ENCODE measurements at places on chromosomes 1 and 21. TPM values are rescaled to one million over a fixed set of nuclear protein-coding genes. Genes with fewer than 3 reads are reported as not detected.

DNA sequence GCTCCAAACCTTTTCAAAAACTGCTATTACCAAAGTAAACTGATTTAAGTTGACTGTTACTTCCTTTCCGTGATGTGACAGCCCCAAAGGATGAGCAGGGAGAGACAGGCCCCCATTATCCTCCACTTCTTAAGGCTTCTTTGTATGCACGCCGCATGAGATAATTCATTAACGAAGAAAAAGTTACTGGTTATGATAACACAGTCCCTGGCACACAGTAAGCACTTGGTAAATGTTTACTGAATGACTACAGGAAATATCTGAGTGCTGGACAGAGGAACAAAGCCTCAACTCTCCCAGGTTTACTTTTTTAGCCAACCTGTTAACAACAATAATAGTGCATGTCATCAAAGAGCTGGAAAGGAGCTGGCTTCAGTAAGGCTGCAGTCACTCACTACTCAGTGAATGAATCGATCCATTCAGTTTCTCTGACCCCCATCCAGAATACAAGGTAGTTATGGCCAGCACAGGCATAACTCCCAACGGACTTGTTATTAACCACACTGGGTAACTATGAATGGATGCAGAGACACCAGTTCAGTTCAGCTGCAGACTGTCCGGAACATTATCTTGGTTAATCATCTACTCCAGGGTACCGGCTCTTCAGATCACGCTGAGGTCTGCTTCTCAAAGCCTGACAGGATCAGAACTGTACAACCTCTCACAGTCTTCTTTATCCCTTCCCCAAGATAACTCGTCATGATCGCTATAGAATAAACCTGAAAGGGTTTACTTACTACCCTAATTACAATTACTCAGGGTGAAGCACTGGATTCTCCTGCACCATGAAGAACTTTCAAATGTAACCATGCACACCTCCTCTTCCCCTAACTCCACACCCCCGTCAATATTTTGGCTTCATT is 58.3 kb downstream of the TGFBR3 start:
- H3K36me3 ChIP-seq = peaks cover 2% of the 10 kb centered on the region
- no peaks in the 10 kb centered on the region for H3K27me3 ChIP-seq
- H3K27ac ChIP-seq = peak overlapping the region; percentile 1
- no peak overlapping the region for H3K4me3 ChIP-seq
- H3K4me1 ChIP-seq = peaks cover 27% of the 10 kb centered on the region

DNA sequence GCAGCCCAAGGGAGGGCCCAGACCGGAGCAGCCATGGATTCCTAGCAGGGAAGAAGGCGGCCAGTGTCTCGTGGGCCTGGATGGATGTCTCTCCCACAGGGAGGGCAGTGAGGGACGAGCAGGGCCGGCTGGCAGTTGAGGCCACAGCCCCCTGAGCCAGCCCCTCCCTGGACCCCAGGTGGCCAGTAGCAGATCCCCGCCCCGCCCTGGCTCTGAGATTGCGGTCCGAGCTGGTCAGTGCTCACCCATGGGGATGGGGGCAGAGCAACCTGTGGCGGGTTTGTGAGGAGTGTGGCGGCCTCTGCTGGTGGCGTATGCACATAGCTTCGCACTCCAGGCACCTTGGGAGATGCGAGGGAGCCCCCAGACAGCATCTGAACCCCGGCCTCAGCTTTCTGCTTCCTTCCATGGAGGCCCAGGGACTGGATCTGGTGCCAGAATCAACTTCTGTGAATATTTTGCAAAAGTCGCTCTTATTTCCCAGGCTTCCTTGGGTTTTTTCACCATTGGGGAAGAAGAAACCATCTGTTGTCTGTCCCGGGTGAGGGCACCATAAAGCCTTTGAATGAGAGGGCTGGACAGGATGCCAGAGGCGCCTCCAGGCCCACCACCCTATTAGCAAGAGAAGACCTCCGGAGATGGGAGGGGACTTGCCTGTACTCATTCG is 8.4 kb upstream of the KCNN3 start:
- no peak overlapping the region for H3K27ac ChIP-seq
- peaks cover 6% of the 10 kb centered on the region for H3K27me3 ChIP-seq
- H3K36me3 ChIP-seq = no peaks in the 10 kb centered on the region
- no peaks in the 10 kb centered on the region for H3K4me1 ChIP-seq

DNA sequence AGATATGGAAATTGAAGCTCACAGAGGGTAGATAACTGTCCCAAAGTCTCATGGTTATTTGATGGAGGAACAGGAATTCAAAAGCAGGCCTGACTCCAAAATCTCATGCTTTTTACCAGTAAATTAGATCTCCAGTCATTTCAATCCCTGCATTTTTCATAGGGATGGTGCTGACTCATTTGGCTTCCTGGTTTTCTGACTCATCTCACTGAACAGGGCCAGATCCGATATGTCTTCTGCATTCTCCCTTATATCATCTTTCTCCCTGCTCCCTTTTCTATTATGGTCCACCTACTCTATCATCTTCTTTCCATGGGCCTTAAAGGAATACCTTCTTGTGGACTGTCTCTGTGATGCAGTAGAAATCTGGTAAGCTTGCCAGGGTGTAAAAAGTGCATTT is 187.2 kb downstream of the FGGY start:
- no peaks in the 10 kb centered on the region for H3K36me3 ChIP-seq
- no peak for DNase-seq
- H3K4me1 ChIP-seq = peaks cover 24% of the 10 kb centered on the region
- no peak overlapping the region for H3K4me3 ChIP-seq
- no peaks in the 10 kb centered on the region for H3K27me3 ChIP-seq
- H3K27ac ChIP-seq = peak overlapping the region; percentile 50

The F13B gene
- not detected for total RNA-seq

The OVAAL gene
- not detected for total RNA-seq

The IL12RB2 gene
- total RNA-seq = not detected

The ARID4B gene
- 41.3 TPM for total RNA-seq

The RIMS3 gene
- total RNA-seq = 16.5 TPM

Measured in osteocyte (in vitro differentiated cells).